Stimulated activated CD8-positive, alpha-beta memory T cell treated with anti-CD3 and anti-CD28 coated beads, Interleukin-7, amount 100 ng/mL, for 1 hour (primary cell): ENCODE measurements at places on chromosomes 3 and 15.

GRCh38 chr15:20341901-20342600, 199.5 kb downstream of the GOLGA6L6 start:
- DNase-seq, result no peak

- DNase-seq, result no peak
Observed at GRCh38 chr3:63528325-63529000, 124.0 kb upstream of the SNTN start.

DNA sequence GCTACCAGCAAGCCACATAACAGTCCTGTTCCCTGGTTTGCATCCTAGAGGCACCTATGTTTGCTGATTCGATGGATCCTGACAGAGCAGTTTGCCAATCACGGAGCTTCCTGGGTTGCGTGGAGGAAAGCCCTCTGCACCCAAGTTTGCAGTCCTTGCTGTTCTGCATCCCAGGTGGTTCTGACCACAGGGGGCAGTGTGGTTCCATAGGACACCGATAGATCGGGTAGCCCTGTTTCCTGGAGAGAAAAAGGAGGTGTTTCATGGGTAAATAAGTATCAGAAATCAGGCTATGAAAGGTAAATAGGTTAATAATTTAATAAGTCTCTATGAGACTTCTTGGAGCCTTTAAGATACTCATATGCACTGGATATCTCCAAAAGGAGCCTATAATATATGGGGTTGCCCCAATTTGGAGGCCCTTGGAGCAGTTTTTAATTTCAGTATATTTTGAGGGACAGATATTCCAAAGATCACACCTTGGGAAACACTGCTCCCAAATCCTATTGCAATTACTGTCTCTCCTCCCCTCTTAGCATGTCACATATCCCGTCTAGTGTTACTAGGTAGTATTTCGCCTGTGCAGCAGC, 194.6 kb upstream of the TPM1 start:
- no peak for DNase-seq

DNA sequence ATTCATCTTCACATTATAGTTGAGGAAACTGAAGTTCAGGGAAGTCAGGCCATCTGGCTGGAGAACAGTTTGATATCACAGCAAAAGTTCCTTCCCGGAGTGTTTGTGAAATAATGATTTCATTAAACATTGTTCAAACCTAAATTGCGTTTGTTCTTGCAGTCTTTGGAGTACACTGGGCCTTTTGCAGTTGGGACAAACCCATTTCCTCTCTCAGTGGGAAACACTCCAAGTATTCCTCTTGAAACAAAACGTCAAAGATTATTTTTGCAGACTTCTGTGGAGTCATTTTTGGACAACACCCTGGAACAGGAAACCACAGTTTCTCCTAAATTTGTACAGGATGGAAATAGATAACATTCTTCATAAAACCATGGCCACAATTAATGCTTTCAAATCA, 287.5 kb downstream of the PTPRG start:
- DNase-seq, result no peak

- DNase-seq, result no peak
Observed at GRCh38 chr15:45780352-45780751, 145.5 kb downstream of the SQOR start.

DNA sequence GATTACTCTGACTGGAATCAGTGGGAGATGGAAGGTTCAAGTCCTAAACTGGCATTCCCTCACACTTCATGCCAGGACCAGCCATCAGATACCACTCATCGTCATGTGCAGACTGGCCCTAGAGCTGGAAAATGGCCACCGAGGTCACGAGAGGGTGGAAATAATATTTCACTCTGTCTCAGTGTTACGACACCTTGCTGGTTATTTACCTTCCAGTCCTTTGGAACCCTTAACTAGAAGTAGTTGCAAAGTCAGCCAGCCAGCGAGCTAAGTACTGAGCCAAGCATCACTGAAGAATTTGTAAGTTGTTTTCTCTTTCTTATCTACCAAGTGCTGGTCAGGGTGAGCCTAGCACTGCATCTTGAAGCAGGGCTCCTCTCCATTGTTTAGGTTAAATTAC, 309.9 kb upstream of the RASGRP1 start:
- DNase-seq, result no peak

DNA sequence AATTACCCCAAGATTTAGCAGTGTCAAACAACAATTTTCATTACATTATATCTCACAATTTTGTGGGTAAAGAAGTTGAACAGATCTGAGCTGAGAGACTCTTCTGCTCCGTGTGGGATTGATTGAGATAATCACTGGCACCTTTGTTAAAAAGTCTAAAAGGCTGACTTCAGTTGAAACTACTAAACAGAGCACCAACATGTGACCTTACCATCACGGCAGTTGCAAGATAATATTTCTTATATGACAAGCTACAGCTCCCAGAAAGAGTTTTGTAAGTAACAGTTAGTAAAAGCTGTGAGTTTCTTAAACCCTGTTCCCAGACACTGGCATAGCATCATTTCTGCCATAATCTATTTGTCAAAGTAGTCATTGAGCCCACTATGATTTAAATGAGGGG, 25.0 kb downstream of the CGGBP1 start:
- DNase-seq, result no peak

- no peak for DNase-seq
Observed at GRCh38 chr3:113910966-113911365, 36.8 kb upstream of the ZDHHC23 start.

DNA sequence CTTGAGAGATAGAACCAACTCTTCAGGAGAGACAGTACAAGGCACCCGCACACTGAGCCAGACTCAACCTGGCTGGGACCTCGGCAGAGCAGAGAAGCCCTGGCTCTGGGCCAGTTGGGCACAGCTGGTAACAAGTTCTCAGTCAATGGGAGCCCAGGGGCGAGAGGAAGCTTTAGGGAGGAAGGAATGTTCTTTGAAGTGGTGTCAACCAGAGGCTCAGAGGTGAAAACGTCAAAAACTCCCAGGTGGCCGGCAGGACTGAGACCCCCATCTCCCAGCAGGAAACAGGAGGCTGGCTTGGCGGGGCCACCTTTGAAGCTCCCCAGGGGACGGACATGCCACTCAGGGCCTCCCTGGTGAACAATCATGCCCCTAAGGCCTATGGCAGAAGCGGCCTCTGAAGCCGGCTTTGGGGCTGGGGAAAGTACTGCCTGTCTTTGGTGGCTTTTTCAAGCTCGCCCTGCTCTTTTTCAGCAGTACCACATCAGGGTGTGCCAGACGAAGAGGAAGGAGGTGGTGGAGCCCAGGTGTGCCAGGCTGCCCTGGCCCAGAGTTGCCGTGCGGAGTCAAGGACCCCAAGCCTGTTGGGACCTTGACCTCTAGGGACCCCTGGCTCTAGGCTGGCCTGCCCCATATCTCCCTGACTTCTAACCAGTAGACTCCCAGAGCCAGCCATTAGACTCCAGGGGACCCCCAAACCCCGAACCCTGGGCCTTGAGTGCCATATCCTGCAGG, 16.7 kb upstream of the TBC1D21 start:
- DNase-seq, result no peak

DNA sequence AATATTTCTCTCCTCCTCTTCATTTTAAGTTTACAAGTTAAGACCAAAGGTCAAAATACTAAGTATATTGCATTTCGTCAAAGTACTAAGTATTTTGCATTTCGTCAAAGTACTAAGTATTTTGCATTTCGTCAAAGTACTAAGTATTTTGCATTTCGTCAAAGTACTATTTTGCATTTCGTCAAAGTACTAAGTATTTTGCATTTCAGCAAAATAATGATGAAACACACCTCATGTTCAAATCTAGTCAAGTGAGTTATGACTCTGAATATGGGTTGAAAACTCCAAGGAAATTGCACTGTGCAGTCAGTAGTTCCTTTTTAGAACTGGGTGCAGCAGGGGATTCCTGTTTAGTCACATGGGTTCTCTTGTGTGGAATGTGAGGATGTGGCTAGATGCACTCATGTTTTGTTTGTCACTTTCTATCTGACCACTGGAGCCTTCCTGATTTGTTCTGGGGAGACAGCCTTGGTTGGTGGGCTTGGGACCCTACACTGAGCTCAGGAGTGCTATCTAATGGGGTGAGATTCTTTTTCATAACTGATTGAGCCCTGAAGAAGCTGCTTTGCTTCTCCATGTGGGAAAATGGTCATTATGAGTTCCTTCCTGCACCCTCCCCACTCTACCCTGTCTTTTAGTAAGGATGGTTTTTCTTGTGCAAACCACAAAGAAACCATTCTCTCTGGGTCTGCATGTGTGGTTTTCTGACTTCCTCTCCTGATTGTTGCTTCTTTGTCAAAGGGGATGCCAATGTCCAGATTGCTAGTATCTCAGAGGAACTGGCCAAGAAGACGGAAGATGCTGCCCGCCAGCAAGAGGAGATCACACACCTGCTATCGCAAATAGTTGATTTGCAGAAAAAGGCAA, 73.4 kb downstream of the CCK start:
- DNase-seq, result no peak

- no peak for DNase-seq
Observed at GRCh38 chr15:99959326-99959725, 226.1 kb upstream of the LYSMD4 start.

DNA sequence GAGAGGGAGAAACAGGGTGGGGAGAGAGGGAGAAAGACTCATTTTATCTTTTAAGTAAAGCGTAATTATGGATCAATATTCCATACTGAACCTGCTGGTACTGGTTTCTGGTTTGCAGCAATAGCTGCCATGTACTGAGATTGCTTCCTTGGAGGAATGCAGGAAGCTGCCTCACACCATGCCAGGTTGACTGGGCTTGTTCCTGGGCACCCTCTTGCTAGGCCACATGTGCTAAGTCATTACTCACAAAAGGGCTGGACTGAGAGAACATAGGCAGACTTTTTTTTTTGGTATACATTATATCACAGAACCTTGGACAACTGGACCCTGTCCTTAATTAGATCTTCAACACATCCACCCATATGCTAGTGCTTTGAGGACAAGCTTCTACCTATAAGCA, 193.4 kb downstream of the ZNF621 start:
- DNase-seq, result no peak

- DNase-seq, result no peak
Observed at GRCh38 chr3:113514265-113514769, 639 bp downstream of the SPICE1 start.

DNA sequence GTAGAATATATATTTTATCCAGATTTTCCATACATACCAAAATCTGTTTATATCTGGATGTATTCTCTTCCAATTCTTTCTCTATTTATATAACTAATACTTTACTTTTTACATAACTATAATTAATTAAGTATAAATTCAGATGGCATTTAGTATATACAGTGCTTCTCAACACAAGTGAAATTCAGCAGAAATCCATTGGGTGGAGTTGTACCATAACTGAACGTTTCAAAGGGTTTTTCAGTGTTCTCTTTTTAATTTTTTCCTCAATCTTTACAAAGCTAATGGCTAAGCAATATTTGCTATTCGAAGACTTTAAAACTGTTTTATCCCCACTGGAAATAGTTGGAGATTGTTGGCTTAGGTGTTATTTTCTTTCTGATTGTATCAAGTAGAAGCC, 13.9 kb upstream of the ZBBX start:
- DNase-seq, result no peak

GRCh38 chr3:194443901-194444300, 42.9 kb downstream of the ATP13A3 start:
- DNase-seq, result no peak

GRCh38 chr15:67331676-67332075, 77.1 kb downstream of the IQCH start:
- DNase-seq, result no peak
